ENCODE measurements at places on chromosomes 2 and 18. TPM values are rescaled to one million over a fixed set of nuclear protein-coding genes. Genes with fewer than 3 reads are reported as not detected.

The DNAJB2 gene
- total RNA-seq = 46.4 TPM

The TXNDC9 gene
- total RNA-seq = 19.0 TPM

The DSEL gene
- 10.9 TPM for total RNA-seq

The COL4A4 gene
- total RNA-seq = 5.0 TPM

The EVA1A gene
- total RNA-seq = not detected

The CTAGE1 gene
- total RNA-seq = not detected

The ASAP2 gene
- 27.6 TPM for total RNA-seq

The MEIS1 gene
- total RNA-seq = 132 TPM

The SPP2 gene
- total RNA-seq = not detected

The GATA6 gene
- total RNA-seq = 12.4 TPM

The SOCS6 gene
- 24.0 TPM for total RNA-seq

The CCT7 gene
- total RNA-seq = 221 TPM

The SLC4A5 gene
- 5.6 TPM for total RNA-seq

The PRSS56 gene
- not detected for total RNA-seq

The SERPINB10 gene
- total RNA-seq = not detected

The PAX8 gene
- not detected for total RNA-seq

The PPP3R1 gene
- total RNA-seq = 23.8 TPM

The REG3A gene
- not detected for total RNA-seq

The PPP4R1 gene
- 110 TPM for total RNA-seq

The ATOH8 gene
- total RNA-seq = 42.5 TPM

The HOXD9 gene
- total RNA-seq = 2.9 TPM

The SAG gene
- total RNA-seq = not detected

The TBR1 gene
- total RNA-seq = not detected

Data from gastroesophageal sphincter (tissue), 4 donors.